Activated T-cell treated with anti-CD3 and anti-CD28 coated beads for 1 hour (primary cell): ENCODE measurements at places on chromosomes 2 and 18.

DNA sequence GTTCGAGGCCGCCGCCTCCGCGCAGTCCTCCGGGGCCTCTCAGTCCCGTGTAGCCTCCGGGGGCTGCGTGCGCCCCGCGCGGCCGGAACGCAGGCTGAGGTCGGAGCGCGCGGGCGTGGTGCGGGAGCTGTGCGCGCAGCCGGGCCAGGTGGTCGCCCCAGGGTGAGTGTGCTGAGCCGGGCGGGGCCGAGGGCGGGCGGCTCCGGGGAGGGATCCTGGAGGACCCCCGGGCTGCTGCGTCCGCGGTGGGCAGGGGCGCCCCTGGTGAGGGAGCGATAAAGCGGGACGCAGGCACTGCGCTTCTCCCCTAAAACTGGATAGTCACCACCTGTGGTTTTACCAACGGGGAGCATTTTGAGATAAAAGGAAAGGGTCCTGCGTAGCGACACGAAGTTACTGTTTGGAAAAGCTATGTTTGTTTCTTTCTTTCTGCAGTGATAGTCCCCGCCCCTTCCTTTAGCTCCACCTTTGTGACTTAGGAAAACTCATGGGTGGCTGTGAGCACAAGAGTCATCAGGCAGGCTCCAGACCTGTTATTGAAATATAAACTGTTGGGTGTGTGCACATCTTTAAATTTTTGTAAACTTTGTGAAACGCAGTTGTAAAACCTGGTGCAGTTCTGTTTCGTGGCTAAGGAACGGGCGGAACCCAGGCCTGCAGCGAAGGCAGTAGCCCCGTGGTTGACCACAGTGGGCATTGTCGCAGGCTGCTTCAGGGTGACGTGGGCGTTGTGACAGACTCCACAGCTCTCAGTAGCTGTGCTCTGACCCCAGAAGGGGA lies 687 bp downstream of the CTDP1 start:
- no peak for DNase-seq

DNA sequence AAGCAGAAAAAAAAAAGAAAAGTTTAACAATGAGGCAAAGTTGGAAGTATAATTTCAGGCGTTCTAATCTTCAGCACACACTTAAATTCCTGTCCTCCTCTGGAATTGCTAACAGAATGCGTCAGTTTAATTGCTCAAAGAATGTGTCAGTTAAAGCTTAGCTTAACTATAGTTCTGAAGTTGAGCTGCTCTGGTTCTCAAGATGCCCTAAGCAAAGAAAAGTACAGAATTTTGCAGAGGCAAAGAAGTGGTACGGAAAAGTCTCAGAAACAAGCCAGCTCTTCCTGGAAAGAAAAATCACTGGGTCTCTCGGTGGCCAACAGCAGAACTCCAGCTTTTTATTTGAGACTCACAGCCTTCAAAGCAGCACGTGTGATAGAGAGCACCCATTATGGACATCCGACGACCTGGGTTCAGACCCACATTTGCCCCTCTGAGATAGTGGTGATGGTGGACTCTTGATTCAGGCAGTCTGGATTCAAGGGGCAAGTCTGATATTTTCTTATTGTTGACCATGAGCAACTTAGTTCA lies 22.2 kb upstream of the MYO3B start:
- DNase-seq, result no peak

DNA sequence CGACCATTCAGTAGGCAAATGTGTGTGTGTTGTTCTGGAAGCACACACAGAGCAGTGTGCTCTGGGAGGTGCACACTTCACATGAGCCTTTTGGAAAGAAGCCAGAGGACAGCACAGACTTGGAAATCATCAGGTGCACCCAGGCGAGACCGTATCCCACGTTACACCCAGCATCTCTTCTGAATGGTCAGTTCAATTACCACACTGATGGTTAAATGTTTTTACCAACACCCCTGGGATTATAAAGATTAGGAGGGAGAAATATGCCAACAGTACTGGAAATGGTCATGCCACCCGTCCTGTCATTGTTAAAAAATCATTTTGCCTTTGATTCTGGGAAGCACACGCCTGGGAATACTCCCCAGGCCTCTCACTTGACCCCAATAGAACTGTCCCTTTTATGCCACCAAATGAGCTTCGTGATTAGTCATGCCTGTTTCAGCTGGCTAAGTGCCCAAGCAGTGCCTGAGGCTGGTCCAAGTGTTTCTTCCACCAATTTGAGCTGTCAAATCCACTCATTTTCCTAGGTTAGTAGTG lies 183.7 kb downstream of the NRP2 start:
- DNase-seq, result no peak

GRCh38 chr18:12274793-12275192 lies 20.6 kb downstream of the CIDEA start:
- no peak for DNase-seq

DNA sequence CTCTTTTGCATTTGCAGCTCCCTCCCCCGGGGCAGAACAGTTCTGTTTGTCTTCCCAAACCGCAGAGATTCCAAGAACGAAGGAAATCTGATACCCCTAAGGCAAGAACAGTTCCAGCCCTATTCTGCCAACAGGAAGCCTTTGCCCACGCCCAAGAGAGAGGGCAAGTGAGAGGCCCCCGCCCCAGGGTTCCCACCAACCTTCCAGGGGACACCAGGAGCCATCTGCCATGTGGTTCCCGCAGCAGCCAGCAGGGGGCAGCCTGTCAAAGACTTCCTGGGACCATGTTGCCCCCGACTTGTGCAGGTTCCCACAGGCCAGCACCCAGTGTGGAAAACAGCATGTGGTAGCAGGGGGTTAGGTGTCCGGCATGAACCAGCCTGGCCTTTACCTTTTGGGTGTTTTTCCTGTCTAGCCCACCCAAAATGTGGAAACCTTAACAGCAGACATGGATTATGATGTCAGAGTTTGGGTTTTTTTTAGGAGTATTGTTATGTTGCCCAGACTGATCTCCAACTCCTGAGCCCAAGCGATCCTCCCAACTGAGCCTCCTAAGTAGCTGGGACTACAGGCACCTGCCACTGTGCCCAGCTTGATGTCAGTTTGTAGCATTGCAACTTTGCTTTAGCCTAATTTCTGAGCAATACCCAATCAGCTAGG lies 21.7 kb upstream of the EFHD1 start:
- peak; percentile 62 for DNase-seq

DNA sequence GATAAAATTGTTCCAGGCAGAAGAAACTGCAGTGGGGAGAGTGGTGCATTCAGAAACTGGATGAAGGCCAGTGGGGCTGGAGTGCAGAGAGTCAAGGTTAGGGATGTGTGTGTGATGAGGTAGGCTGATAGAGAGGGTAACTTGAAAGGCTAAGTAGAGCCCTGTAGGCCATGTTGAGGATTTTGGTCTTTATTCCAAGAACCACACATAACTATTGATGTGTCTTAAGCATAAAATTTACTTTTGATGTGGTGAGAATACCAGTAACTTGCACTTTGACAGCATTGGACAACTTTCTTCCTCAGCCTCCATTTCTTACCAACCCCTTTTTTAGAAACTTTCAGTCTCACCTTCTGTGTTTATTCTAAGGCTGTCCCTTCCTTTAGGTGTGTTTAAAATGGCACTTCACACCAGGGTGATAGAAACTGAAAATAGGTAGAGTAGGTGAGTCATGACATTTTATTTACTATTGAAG lies 22.6 kb downstream of the MTX2 start:
- no peak for DNase-seq

GRCh38 chr2:219533930-219534661 lies 9.5 kb downstream of the CHPF start:
- DNase-seq, result no peak

DNA sequence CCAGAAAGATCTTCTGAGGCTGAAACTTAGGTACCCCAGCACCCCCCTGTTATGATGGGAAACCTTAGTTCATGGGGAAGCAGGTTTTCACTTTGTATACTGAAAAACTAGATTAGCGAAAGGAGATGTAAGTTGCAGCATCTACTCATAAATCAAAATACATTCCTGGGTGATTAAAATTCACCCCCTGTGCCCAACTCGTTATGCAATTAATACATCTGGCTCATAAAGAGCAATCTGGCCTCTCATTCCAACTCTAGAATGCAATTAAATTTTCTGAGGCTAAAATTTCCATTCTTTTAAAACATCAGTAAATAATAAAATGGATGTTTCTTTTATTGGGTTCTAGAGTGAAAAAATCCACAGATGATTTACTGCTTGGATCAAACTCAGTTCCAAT lies 110.9 kb upstream of the BZW1 start:
- DNase-seq, result no peak

DNA sequence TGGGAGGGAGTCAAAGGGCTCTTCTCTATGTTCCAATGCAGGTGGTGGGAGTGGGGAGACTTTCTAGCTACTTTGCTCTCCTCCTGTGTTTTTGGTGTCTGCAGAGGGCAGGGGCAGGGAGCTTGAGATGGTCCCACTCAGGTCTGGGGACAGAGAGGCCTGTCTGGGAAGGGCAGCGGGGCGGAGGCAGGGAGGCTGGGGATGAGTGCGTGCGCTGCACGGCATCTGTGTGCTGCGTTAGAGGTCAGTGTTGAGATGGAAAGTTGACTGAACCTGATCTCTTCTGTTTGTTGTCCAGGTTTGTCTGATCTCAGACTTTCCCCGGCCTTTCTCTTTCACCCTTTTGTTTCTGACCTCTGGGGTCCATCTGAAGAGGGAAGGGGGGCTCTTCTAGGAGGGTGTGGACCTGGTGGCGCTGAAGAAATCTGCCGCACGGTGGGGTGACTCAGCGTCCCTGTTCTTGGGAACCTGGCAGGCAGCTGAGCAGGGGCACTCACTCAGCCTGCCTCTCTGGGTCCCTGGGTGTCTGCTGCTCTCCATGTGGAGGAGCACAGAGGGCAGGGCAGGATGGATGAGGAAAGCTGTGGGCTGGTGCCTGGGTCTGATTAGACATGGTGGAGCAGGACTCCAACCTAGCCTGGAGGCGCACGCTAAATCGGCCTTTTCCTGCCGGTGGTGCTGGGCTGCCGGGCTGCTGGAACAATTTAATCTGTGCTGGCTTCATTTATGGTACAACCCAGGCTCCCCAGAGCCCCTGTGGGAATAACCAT lies 24.1 kb downstream of the IGFBP2 start:
- DNase-seq, result no peak

DNA sequence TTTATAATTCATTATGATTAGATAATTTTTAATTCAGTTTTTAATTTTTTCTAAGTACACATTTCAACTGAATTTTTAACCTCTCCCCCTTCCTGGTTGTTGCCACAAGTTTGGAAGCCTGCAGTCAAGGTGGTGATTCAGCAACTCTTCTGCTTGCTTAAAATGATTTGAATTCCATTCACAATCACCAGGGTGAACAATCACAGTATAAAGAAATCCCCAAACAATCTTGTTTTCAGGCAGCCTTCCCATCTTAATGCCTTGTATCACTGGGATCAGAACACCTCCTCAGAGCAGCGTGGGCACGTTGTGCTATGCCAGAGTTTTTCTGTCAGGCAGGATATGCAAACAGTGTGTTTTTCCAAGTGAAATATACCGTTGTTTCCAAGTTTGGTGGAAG lies 46.7 kb upstream of the BARD1 start:
- no peak for DNase-seq
